ENCODE measurements at places on chromosomes 6 and 20.

- DNase-seq = no peak
These were observed 370 bp downstream of the CDH22 start for GRCh38 chr20:46307999-46308257.

GRCh38 chr20:61274326-61274725 is 22.3 kb downstream of the CDH4 start:
- no peak for DNase-seq

DNA sequence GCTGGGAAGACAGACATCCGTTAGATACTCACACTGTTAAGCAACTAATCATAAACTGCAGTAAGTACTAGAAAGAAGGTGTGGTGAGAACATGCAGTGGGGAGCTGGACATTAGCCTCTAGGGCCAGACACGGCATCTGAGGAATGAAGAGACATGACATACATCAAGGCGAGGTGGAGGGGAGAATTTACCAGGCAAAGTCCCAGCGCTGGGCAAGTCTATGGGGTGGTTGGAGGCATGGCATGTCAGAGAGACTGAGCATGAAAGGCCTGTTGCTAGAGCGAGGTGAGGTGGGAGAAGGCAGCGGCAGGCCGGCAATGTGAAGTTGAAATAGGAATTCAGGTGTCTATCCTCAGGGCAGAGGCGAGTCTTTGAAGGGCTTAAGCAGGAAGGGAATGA is 31.8 kb downstream of the SLC24A3 start:
- DNase-seq = no peak

GRCh38 chr6:108958900-108959770 is 110.9 kb downstream of the ARMC2 start:
- DNase-seq = no peak

Data from stimulated activated CD4-positive, alpha-beta T cell treated with anti-CD3 and anti-CD28 coated beads, TNF-alpha, amount 100 ng/mL, for 4 hours (primary cell).